ENCODE measurements at places on chromosomes 6 and 20.

GRCh38 chr6:13924146-13924948, 405 bp upstream of the RNF182 start:
- peak; percentile 84 for DNase-seq

GRCh38 chr6:19860235-19860877, 23.2 kb downstream of the ID4 start:
- no peak for DNase-seq

- peak; percentile 18 for DNase-seq
Observed at GRCh38 chr20:49346682-49347081, 68.8 kb upstream of the ZNFX1 start.

- peak; percentile 19 for DNase-seq
Observed at GRCh38 chr6:4441981-4442434, 306.6 kb upstream of the ECI2 start.

- no peak for DNase-seq
Observed at GRCh38 chr20:41969656-41970055, 351.5 kb upstream of the CHD6 start.

DNA sequence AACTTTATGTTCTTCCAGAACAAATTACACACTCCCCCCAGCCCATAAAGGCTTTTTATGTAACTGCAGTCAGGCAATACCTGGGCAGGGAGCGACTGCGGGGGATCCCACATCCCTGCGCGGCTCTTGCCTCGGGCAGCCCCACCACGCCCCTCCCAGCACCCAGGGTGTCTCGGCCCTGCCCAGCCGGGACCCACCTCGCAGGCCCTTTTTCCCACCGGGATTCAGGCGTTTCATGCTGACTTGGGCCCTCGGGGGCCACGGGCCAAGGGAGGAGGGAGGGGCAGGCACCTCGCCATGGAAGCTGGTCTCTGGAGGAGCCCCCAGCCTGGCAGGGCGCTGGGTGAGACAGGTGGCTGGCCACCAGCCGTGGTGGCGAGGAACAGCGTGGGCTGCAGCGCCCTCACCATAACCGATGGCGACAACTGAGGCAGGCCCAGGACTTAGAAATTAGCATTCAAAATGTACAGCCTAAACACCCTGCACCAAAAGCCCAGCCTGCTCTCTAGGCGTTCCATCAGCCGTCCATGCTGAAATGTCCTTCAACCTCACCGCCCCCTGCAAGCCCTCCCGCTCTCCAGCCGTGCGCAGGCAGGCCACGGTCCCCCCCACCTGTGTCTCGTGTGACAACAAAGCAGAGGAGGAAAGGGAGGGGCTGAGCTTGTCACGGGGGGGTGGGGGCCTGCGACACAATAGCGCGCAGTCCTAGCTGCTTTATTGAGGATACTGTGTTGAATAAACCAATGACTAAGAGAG, 15.1 kb upstream of the FOXC1 start:
- DNase-seq, result no peak

GRCh38 chr6:151207674-151208073, 32.1 kb upstream of the AKAP12 start:
- DNase-seq, result no peak

- DNase-seq, result no peak
Observed at GRCh38 chr6:98900706-98901105, 47.0 kb downstream of the FBXL4 start.

GRCh38 chr20:63547725-63548480, at the start of gene SRMS:
TSS of gene SRMS (minus strand) at chr20:63547749. CDS start at chr20:63547463, 286 bp downstream.
- no peak for DNase-seq

DNA sequence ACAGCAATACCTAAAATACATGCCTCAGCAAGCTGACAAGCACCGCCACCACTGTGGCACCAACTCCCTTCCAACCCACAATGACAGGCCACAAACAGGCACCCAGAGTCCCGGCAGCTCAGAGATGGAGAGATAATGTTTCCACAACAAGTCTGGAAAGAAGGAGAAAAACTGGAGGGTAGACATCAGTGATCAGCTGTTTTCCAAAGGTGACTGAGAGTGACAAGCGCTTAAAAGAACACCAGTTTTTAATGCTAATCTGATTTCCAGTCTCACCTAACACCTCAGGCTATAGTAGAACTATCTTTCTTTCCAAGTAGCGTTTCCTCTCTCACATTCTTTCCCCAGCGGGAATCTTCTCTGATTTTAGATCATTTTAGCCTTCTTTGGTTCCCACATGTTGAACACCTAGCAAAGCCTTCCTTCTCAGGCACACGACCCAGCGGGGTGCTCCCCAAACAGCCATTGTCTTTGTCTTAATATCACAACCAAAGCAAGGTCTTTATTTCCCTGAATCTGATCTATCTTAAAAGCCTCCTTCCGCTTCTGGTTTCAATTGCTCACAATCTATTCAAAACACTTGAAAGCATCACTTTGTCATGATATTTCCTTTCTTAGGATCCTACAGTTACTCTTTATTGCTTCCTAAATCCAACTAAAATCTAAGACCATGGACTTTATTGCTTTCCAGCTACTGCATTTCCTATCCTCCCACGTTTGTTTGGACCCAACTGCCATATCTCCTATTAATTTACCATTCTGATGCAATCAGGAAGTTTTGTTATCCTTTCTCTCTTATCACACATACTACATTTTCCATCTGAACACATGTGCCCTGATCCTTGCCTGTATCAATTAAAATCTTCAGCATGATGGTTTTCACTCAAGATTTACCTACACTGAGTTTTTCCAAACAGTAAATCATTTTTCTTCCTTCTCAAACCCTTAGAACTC, 282.7 kb downstream of the ADGB start:
- DNase-seq, result no peak

DNA sequence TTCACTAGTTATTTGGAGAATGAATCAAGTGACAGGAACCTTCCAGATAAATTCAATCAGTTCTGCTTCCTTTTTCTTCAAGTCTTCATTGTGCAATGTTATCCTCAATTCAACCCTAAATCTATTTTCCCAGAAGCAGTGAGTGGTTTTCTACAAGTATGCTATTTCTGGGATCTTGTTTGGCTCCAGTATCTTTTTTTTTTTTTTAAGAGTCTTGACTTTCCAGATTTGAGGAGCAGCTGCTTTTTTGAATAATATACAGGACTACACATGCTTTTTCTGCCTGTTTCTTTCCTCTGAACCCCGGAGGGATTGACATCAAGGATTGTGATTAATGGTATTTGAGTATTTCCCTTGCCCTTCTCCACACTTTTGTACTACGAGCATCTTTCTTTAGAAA, 339.2 kb upstream of the JAG1 start:
- peak; percentile 8 for DNase-seq

GRCh38 chr6:10205120-10205519, 209.8 kb downstream of the TFAP2A start:
- no peak for DNase-seq

Data from GM23248 (cell line).